T-helper 1 cell (primary cell): ENCODE measurements at places on chromosomes 6 and 20.

GRCh38 chr20:16714751-16715150 lies 15.1 kb upstream of the SNRPB2 start:
- no peak for DNase-seq

DNA sequence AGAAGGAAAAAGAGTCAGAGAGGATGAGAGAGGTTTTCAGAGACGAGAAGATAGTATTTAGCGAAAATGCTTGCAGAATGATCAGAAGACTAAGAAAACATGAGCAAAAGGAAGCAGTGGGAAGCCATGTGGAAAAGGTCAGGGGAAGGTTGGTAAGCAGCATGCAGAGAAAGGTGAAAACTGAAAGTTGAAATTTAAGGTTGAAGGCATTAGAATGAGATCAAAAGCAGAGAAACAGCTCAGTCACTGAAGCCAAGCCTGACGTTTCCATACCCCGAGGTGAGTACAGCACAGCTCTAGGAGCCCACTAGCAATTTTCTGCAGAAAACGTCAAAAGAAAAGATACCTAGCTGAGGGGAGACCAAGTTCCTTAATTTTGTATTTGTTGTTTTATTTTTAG lies 19.1 kb upstream of the TFB1M start:
- no peak for DNase-seq

DNA sequence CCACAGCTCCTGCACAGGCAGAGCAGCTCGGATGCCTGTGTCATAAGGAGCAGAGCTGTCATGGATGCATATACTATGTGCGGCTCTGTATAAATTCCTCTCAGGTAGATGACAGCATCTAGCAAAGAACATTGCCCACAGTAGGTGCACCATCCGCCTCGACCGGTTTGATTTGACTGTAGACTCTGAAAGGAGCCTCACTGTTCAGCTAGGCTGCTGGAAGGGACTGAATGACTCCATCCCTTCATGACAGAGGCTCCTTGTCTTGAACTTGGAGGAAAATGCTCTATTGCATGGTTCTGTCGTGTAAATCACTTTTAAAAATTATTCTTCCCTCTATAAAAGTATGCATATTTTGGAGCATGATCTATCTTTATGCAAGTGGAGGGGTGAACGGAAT lies 128.8 kb upstream of the QKI start:
- no peak for DNase-seq

DNA sequence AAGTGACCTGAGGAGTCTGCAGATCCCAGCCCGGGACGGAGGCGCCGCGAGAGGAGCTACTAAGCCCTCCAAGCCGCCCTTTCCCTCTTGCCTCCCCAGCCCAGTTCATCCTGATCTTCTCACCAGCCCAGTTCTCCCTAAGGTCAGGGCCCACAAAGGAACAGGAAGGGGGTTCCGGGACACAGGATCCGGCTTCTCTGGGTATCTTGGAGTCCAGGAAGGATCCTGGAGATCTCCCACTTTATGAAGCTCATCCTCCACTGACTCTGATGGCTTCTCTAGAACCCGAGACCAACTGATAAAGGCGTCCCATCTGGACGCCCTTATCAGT lies 36.9 kb upstream of the HLA-C start:
- no peak for DNase-seq

GRCh38 chr6:128882991-128883611 lies at the start of gene LAMA2:
Gene LAMA2, plus strand, starts transcription at chr6:128883138. Its CDS starts 108 bp downstream, at chr6:128883246.
- DNase-seq = no peak

- peak; percentile 51 for DNase-seq
Observed at GRCh38 chr20:58236612-58237317, 8.3 kb upstream of the ANKRD60 start.

DNA sequence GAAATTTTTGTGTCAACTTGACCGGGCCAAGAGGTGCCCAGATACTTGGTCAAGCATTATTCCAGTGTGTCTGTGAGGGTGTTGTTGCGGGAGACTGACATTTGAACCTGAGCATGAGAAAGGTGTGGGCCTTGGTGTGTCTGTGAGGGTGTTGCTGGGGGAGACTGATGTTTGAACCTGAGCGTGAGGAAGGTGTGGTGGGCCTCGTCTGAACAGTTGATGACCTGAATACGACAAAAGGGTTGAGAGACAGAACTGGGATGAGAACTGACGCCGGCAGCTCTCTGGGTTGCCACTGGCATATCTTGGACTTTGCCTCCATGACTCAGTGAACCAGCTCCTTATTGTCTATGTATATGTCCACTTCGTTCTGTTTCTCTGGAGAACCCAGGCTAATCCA lies 240.5 kb downstream of the ERMARD start:
- DNase-seq = no peak

DNA sequence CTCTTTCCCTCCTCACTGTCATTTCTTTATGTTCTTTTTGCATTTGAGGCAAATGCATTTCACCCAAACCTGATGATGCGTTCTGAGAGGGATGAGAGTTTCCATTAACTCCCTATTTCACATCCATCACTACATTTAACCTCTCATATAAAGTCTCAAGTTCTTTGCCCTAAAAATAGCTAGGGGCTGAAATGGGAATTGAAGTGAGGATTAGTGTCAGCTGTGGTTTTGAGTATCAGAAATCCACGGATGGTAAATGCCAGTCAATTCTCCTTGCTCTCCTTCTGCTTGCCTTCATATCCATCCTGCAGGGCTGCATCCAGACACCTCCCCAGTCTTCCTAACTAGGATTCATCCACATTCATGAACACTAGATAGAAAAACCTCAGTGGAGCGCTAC lies 10.0 kb upstream of the DTNBP1 start:
- DNase-seq = no peak

DNA sequence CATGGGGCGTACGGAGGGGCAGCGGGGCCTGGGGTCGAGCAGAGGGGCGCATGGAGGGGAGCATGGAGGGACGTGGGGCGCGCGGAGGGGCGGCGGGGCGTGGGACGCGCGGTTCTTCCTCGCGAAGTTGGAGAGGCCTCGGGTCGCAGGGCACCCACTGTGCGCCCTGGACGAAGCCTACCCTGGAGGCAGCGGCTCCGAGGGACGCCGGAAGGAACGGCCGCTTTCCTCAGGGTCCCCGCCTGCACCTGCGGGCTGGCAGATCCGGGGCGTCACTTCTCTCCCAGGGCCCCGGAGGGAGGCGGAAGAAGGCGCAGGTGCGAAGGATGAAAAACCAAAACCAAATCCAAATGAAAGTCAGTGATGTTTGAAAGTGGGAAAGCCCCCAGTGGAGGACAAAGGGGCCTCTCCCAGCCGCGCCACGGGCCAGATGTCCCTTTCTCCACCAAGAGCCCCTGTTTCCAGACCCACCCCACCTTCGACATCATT lies 142.1 kb upstream of the PDE10A start:
- DNase-seq = no peak

DNA sequence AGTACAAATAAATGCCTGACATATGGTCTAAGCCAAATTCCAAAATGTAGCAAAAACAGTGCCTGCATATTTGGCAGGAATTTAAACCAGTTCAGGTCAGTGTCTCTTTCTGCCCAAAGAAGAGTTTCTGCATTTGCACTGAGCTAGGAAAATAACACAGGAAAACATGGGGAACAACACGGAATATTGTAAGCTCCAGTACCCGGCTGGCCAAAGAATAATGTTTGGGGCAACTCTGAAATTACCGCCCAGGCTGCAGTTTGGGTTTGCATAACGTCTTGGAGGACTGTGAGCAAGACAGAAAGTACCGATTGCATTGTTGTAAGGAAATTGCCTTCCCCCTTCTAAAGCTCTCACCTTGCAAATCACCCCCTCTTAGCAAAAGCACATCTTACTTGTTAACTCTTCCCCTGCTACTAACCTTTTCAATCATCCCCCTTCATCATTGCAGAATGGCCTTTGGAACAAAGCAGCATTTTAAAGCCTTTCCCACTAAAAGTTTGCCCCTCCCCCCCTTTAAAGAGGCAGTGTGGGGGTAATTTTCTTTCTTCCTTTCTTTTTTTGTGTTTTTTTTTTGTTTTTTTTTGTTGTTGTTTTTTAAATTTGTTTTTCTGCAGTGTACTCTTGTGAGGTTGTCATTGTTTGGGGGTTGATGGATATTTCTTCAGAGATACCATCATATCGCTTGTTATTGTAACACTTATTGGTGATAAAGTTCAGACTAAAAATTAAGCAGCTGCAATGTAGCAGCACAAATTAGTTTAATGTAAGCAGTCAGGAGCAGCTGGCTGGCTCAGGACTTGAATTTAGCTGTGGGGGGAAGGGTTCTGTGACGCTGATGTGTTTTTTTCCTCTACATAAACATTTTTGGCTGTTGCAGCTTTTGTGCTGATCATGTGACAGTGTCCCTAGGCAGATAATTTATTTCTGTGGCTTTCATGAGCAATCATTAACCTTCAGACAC lies 100.0 kb upstream of the CITED2 start:
- no peak for DNase-seq

- DNase-seq = no peak
Observed at GRCh38 chr20:4546786-4547185, 174.9 kb upstream of the PRND start.

GRCh38 chr6:36019167-36019566 lies 5.3 kb downstream of the SLC26A8 start:
- DNase-seq = no peak

GRCh38 chr6:17240803-17241500 lies 40.2 kb upstream of the RBM24 start:
- DNase-seq = no peak

DNA sequence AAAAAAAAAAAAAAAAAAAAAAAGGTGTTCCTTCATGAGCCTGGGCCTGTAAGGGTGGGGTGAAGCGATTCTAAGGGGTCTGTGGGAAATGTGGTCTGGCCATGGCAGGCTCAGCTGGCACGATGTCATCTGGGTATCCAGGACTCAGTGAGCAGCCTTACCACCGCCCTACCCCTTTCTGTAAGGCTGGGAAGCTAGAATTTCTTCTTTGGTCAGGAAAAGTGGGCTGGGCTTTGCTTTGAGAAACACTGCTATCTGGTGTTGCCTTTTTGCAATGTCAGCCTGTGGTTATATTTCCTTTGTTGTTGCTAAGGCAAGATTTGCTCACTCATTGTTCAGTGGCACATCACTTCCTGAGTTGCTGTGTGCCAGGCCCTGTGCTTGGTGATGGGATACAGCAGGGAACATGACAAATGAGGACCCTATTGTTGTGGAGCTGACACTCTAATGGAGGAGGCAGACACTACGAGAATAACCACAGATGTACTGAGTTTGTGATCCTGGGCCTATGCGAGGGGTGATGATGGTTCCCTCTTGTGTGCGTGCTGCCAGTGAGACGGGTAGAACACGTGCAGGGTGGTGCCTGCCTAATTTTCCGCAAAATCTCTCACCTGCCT lies 45.9 kb upstream of the ZNFX1 start:
- no peak for DNase-seq

DNA sequence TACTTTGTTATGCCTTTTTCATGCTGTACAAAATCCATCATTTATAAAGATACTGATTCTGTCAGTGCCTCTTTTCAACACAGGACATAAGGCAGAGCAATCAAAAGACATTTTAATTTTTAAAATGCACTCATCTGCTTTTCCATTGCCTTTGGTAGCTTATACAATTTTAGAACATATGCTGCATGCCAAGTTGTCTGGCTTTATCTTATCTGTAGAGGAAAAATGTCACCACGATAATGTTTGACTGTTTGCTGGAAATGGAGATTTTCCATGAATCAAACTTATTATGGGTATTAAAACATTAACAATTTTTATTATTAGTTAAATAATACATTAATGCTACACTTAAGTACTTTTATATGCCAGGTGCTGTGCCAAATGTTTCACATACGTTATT lies 50.5 kb downstream of the NKAIN2 start:
- DNase-seq = no peak

- DNase-seq = no peak
Observed at GRCh38 chr6:34941421-34941820, 52.4 kb downstream of the ANKS1A start.

DNA sequence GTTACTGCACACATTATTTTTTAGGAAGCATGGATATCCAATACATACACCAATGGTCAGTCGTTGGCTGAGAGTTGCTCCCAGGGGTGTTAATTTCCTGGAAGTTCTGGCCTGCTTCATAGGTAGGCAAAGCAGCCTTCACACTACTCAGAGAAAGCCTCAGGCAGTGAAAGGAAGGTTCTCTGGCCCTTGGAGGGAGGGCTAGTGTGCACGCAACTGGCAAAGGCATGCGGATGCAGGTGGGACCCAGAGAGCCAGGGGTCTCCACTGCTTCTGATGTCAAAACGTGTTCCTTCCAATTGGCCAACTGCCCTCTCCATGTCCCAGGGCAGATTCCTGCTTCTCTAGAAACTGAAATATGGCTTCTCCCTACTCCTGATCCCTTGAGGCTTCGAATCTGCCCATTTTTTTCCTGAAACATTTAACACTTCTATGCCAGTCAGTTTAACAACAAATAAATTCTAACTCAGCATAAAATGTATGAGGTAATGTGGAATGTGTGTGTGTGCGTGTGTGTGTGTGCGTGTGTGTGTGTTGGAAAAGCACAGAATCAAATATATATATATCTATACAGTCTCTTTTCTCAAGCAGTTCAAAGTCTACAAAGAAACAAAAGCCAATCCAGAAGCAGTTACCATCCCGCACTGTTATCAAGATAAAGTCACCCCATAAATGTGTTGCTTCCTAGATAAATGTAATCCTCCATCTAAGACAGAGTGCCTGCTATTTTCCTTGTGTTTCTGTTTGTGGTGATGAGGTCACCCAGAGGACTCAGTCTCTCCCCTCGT lies 94.0 kb upstream of the HIVEP1 start:
- DNase-seq = no peak

GRCh38 chr20:63743210-63743970 lies 3.8 kb downstream of the SLC2A4RG start:
- no peak for DNase-seq

DNA sequence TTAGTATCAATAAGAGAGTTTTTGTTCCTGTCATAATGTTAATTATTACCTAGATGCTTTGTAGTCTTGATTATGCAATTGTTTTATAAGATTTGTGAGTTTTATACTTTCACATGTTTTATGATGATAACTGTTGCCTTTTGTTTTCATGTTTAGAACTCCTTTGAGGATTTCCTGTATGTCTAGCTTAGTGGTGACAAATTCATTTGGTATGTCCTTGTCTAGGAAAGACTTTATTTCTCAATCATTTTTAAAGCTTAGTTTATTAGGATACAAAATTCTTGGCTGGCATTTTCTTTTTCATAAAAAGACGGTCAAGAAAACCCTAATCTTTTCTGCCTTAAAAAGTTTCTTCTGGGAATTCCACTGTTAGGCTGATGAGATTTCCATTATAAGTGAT lies 849.9 kb upstream of the EYS start:
- DNase-seq = no peak

GRCh38 chr6:130970839-130971410 lies 92.1 kb downstream of the EPB41L2 start:
- no peak for DNase-seq

- no peak for DNase-seq
Observed at GRCh38 chr6:138309695-138310094, 68.0 kb upstream of the SMIM28 start.

DNA sequence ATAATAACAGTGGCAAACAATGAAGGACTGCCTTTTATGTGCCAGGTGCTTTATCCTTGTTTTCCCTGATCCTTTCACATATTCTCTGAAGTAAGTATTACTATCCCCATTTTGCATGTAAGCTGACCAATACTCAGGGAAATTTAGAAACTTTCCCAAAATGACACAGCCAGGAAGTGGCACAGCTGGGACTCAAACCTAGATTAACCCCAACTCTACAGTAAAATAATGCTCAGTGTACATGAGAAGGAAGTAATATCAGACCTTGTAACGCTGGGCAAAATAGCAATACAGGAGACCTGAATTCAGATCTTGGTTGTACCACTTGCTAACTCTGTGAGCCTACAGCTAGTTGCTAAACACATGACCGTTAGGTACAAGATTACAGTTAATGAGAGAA lies 26.8 kb upstream of the NRSN1 start:
- DNase-seq = no peak
